ENCODE measurements at places on chromosomes 7 and 10. TPM values are rescaled to one million over a fixed set of nuclear protein-coding genes. Genes with fewer than 3 reads are reported as not detected.

GRCh38 chr7:16668049-16668858 is 22.3 kb downstream of the BZW2 start:
- peak; percentile 91 for DNase-seq
- H3K27me3 ChIP-seq: no peaks in the 10 kb centered on the region
- peaks cover 11% of the 10 kb centered on the region for H3K4me1 ChIP-seq
- H3K4me3 ChIP-seq: peak overlapping the region; percentile 6

DNA sequence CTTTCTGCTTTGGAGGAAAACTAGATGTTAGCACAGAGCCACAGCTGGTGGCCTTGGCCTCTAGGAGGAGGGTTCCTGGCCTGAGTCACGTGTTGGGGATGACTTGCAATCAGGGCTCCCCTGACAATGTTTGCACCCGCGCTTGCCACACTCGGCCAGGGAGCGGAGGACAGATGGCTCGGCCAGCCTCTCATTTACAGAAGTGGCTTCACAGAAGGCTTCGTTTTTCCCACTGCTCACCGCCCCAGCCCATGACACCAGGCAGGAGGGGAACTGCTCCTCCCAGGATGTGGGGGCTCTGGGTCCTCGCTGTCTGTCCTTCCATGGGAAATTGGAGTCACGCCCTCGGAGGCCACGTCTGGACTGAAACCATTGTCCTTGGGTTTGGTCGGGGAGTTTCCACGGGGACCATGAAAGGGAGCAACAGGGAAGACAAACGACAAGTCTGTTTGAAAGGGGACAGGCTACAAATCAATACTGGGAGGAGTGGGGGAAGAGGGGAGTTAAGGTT is 49.6 kb upstream of the UBE3C start:
- H3K36me3 ChIP-seq: no peaks in the 10 kb centered on the region
- H3K27ac ChIP-seq: no peak overlapping the region
- no peaks in the 10 kb centered on the region for H3K4me1 ChIP-seq

- no peaks in the 10 kb centered on the region for H3K27me3 ChIP-seq
- no peak overlapping the region for H3K27ac ChIP-seq
- no peaks in the 10 kb centered on the region for H3K36me3 ChIP-seq
- DNase-seq: no peak
Measured at GRCh38 chr7:39911167-39911566, 38.9 kb upstream of the CDK13 start.

DNA sequence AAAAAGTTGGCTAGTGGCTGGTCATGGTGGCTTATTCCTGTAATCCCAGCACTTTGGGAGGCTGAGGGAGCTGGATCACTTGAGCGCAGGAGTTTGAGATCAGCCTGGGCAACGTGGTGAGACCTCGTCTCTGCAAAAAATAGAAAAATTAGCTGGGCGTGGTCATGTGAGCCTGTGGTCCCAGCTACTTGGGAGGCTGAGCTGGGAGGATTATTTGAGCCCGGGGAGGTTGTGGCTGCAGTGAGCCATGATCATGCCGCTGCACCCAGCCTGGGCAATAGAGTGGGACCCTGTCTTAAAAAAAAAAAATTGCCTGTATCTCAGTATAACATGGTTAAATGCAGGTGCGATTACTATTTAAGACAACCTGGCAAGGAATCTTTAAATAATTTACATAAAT is 61.0 kb downstream of the ADD3 start:
- H3K27ac ChIP-seq: no peak overlapping the region
- H3K27me3 ChIP-seq: no peaks in the 10 kb centered on the region
- no peaks in the 10 kb centered on the region for H3K36me3 ChIP-seq
- H3K4me3 ChIP-seq: no peak overlapping the region
- DNase-seq: no peak

DNA sequence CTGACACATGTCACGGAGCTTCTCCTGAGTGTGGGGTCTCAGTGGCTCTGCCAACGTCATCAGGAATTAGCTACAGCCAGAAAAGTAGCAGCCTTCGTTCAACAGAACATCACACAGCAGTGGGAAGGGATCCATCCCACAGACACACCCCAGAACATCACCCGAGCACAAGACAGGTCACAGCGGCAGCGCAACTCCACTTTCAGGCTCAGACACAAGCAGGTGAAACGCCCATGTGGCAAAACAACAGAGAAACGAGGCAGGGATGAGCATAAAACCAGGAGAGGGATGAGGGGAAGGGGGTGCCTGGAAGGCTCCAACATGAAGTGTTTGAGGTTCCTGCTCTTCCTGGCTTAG is 44.8 kb downstream of the CAMK2B start:
- no peak overlapping the region for H3K4me3 ChIP-seq
- no peaks in the 10 kb centered on the region for H3K36me3 ChIP-seq
- no peaks in the 10 kb centered on the region for H3K4me1 ChIP-seq
- H3K27me3 ChIP-seq: no peaks in the 10 kb centered on the region
- DNase-seq: no peak

- no peaks in the 10 kb centered on the region for H3K27me3 ChIP-seq
- H3K4me3 ChIP-seq: no peak overlapping the region
- peaks cover 12% of the 10 kb centered on the region for H3K4me1 ChIP-seq
- DNase-seq: no peak
- H3K27ac ChIP-seq: no peak overlapping the region
Measured at GRCh38 chr7:7972922-7973594, 4.5 kb downstream of the GLCCI1 start.

DNA sequence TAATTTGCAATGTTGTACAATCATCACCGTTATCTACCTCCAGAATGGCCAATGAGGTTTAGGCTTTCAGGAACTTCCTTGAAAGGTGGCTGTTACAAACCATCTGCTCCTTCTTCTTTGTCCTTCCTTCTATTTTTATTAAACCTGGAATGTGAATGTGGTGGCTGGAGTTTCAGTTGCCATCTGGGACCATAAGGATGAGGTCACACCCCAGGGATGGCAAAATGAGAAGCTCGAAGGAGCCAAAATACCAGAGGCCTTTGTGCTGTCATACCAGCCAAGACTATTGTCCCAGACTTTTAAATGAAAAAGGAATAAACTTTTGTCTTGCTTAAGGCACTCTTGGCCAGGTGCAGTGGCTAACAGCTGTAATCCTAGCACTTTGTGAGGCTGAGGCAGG is 30.9 kb upstream of the LMTK2 start:
- DNase-seq: no peak
- no peak overlapping the region for H3K4me3 ChIP-seq
- H3K4me1 ChIP-seq: no peaks in the 10 kb centered on the region
- H3K27ac ChIP-seq: no peak overlapping the region
- H3K36me3 ChIP-seq: no peaks in the 10 kb centered on the region

DNA sequence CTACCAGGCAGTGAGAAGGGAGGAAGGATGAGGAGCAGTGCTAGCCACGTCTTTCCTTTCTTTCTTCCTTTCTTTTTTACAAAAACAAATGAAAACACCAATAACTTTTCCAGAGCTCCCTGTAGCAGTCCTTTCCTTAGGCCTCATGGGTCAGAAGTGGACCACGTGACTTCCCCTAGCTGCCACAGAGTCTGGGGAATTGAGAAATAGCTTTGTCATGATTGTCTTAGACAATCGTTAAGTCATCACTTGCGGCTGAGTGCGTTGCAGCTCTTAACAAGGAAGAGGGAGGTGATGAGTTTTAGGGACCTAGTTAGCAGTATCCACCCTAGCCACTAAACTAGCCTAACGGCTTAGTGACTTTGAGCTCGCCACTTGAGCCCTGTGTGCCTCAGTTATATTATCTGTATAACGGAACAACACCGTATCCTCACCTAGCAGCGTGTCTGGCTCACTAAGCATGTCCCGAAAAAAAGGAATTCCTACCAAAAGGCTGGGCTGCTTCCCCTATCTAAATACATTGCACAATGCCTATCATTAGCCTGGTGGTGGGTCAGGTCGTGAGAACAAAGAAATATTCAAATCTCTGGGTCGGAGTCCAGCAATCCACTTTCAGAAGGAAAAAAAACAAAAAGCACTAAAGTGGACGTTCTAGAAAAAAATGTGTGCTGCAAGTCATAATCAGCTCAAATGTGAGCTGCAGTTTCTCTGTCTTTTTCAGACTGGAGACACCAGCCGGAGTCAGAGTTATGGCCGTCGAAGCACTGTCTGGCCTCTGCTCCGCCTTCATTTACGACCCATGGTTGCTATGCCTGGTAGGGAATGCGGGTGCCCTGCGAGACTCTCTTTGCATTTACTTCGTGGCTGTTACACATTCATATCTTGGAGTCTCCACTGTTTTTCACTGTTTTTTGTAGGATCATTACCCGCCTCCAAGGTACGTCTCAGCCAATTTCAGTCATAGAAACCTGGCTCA is 338.5 kb upstream of the FOXK1 start:
- no peaks in the 10 kb centered on the region for H3K27me3 ChIP-seq
- DNase-seq: no peak
- no peaks in the 10 kb centered on the region for H3K4me1 ChIP-seq
- no peaks in the 10 kb centered on the region for H3K36me3 ChIP-seq
- no peak overlapping the region for H3K27ac ChIP-seq

GRCh38 chr10:102407425-102408130 is 11.0 kb downstream of the PSD start:
- DNase-seq: no peak
- H3K4me1 ChIP-seq: peaks cover 26% of the 10 kb centered on the region
- no peak overlapping the region for H3K27ac ChIP-seq

DNA sequence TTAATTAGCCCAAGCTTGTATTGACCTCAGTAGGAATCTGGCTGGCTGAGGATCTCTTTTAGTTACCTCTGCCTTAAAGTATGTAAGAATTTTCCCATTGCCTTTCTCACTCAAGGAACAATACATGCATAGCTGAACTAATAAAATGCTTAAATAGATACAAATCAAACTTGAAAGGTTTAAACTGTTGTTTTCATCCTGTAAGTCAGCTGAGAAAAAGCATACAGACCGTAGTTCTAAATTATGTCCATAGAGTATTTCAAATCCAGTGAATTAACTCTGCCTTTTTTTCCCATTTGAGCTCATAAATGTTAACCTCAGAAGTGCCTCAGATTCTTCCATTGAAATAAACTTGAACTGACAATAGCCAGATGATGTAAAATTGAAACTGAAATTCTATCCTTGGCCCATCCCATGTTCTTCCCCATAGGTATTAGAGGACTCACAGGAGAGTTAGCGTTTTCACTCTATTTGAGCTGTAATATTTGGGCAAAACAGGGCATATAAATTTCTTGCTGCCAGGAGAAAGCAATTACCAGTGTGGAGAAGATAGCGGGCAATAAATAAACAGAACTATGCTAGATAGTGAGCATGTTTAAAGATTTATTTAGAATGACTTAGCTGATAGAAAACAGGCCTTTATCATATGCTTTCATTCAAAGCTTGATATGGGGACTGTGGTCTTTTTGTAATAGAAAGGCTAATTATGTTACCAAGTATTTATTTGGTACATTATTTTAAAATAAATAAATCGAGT is 163.7 kb downstream of the WNT2 start:
- no peaks in the 10 kb centered on the region for H3K36me3 ChIP-seq
- no peaks in the 10 kb centered on the region for H3K27me3 ChIP-seq
- no peak overlapping the region for H3K27ac ChIP-seq
- no peaks in the 10 kb centered on the region for H3K4me1 ChIP-seq
- H3K4me3 ChIP-seq: no peak overlapping the region
- DNase-seq: no peak

DNA sequence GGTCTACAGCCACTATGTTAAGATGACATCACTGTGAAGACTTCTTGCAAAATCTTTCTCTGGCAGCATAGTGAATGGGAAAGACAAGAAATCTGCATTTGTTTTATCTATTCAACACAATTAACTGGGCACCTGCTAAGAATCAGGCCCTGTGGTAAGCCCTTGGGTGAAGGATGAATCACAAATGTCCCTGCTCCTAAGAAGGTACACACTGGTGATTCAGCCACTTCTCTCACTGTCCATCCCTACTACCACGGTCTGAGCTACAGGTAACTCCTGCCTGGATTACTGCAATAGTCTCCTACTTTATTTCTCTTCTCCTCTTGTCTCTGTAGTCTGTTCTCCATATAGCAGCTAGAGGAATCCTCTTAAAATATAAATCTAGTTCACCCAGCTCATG is 116.1 kb downstream of the HIBADH start:
- no peaks in the 10 kb centered on the region for H3K27me3 ChIP-seq
- H3K4me1 ChIP-seq: no peaks in the 10 kb centered on the region
- no peak overlapping the region for H3K4me3 ChIP-seq
- no peak overlapping the region for H3K27ac ChIP-seq

- no peak for DNase-seq
- no peaks in the 10 kb centered on the region for H3K36me3 ChIP-seq
- H3K4me1 ChIP-seq: no peaks in the 10 kb centered on the region
Measured at GRCh38 chr10:7389844-7390243, 21.0 kb downstream of the SFMBT2 start.

DNA sequence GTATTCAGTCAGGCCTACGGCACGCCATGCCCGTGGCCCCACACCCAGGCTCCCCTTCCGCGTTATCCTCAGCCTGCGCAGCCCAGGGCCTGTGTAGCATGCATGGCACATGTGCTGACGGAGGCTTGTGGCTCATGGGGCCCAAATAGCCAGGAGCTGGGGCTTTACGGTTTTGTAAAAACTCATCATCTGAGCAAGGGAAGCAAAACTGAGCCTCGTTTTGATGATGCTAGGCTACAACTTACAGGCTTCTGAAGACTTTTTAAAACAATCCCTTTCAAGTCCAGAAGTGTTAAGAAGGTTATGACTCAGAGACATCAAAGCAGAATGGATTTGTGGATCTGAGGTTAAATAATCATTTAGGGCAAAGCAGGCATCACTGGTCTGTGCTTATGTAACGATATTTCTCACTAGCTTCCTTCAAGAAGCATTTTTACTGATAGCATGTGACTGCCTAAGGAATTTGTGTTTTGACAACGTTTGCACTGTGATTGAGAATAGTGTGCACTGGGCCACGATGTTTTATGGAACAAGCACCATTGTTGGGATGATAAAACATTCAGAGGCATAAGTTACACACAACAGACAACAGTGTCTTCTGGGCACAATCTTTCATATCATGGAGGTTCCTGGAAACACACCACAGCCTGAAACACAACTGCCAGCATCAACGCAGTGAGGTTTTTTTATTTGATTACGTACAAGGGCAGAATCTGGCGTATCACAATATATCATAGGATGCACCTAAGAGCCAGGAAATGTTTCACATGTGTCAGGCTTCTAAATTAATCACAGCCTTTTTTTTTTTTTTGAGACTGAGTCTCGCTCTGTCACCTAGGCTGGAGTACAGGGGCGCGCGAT is 274.3 kb downstream of the CCDC3 start:
- H3K36me3 ChIP-seq: no peaks in the 10 kb centered on the region
- H3K4me3 ChIP-seq: no peak overlapping the region
- peaks cover 23% of the 10 kb centered on the region for H3K4me1 ChIP-seq
- H3K27me3 ChIP-seq: peaks cover 13% of the 10 kb centered on the region
- no peak for DNase-seq

ENKUR gene
- total RNA-seq: 0.32 TPM

FAM241B gene
- total RNA-seq: 18.0 TPM

ADIRF gene
- total RNA-seq: 448 TPM

CRPPA gene
- total RNA-seq: 1.6 TPM

TMEM254 gene
- 12.1 TPM for total RNA-seq

NRP1 gene
- 3.8 TPM for total RNA-seq

ERVW-1 gene
- not detected for total RNA-seq

TCAF2 gene
- 1.3 TPM for total RNA-seq

All from HCT116 (cell line).